HepG2 (cell line): ENCODE measurements at places on chromosomes 7 and 10. TPM values are rescaled to one million over a fixed set of nuclear protein-coding genes. Genes with fewer than 3 reads are reported as not detected.

Gene ASB10
- not detected in 2 replicates for total RNA-seq

Gene SPDYE2
- total RNA-seq, result not detected in 2 replicates

Gene EDRF1
- total RNA-seq, result 24.9 and 26.7 TPM in 2 replicates

Gene CUZD1
- total RNA-seq, result 0.29 and 0.34 TPM in 2 replicates

DNA sequence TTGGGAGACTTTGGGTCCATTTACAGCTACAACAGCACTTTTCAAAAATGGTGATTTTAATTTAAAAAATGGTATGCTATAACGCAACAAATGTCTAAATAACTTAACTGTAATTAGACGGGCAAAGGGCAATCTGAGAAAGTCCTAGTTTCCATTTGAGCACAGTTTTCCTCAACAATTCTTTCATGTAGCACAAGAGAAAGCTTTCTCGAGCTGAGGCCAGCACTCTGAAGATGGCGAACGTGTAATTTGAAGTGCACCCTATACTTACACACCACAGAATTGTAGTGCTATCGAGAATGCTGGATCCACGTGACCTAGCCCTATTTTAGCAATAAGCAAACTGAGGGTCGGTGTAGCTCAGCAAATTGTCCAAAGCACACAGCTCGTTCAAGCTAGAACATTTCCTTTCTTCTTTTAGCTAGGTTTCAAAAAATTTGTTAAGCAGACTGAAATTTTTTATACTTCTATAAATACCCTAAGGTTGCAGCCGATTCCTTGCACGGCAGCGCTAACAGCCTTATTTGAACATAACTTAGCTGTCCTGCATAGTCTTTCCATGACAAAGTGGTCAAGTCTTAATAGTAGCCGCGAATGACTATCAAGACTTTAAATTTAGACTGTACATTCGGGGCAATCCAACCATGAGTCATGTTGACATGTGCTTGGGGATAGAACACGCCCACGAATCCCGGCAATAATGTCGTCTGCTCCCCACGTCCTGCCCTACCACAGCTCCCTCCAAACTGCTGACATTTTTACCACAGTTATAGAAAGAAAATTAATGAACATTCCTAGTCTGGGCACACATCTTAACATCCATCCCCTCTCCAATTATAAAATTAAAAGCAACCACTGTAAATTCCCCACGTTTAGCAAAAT is 10.0 kb downstream of the KLF6 start:
- no peak for DNase-seq

- DNase-seq, result no peak
Observed at GRCh38 chr10:63265683-63266235, 132.6 kb downstream of the NRBF2 start.

GRCh38 chr10:81215498-81215897 is 659.5 kb upstream of the NRG3 start:
- DNase-seq, result no peak

DNA sequence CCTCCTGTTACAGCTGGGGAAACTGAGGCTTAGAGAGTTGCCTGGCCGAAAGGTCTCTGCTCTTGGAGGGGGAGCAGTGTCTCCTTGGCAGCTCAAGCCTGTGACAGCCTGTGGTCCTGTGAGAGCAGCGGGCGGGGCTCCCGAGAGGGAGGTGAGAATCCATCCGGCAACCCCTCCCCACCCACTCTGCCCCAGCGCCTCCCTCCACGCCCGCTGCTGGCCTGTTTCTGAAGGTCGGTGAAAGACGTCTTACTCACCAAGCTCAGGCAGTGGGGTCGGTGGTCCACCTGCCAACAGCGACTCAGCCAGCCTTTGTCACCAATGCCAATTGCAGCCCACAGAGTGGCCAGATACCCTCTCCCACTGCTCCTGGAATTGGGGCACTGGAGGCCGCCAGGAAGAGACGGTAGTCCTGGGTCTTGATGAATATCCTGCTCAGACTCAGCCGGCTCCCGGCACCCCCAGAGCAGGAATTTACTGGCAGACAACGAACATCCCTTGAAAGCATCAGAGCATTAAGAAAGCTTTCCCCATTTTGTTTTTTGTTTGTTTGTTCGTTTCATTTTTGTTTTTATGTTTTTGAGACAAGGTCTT is 7.4 kb upstream of the TTYH3 start:
- DNase-seq, result no peak

GRCh38 chr10:11279314-11279713 is 261.6 kb downstream of the CELF2 start:
- DNase-seq, result no peak

DNA sequence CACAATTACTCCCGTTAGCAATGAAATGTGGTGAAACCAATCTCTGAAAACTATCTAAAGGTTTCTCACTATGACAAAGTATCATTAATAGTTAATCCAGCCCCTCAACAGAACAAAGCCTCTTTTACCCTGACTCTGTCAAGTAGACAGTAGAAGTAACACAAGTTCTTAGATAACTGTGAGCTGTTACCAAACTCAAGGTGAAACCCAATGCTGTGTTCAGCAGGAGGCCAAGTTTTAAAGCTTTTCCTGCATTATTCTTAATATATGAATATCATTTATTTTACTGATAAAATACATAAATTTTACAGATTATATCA is 109.1 kb downstream of the SRPK2 start:
- peak; percentile 39 for DNase-seq

DNA sequence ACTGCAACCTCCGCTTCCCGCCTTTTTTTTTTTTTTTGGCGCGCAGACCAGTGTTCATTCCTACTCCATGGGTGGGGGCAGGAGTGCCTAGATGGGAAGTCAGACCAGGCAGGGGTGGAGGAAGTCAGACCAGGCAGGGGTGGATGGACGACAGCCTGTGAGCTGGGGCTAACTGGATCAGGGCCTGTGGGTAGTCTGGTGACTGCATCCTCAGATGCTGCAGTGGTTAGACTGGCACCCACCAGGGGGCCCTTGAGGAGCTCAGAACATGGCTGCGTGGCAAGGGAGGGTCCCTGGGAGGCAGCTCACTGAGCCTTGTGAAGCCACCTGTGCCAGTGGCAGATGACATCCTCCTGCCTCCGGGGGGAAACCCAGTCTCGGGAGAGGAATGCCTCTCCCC is 35.1 kb downstream of the RCC1L start:
- no peak for DNase-seq

- DNase-seq, result no peak
Observed at GRCh38 chr7:87106974-87107612, 45.2 kb upstream of the DMTF1 start.

DNA sequence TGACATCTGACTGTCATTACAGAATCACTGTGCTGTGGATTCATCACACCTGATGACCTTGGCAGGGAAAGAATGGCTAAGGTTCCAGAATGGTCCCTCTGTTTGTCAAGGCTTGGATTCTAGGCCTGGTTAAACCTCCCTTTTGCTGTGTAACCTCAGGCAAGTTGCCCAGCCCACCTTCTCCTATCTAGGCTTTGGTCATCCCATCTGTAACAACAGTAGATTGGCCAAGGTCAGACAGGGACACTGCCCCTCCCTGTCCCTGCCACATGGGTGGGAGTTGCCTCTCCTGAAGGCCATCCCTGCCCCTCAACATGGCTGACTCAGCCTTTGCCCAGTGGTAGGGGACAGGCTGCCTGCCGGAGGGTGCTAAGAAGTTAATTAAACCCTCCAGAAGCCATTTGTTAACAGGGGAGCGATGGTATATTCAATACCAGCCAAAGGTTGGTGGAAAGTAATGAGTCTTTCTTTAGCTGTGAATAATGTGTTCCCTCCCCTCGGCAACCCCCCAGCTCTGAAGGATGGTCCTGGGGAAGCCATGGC is 149.8 kb upstream of the PCBD1 start:
- DNase-seq, result no peak

DNA sequence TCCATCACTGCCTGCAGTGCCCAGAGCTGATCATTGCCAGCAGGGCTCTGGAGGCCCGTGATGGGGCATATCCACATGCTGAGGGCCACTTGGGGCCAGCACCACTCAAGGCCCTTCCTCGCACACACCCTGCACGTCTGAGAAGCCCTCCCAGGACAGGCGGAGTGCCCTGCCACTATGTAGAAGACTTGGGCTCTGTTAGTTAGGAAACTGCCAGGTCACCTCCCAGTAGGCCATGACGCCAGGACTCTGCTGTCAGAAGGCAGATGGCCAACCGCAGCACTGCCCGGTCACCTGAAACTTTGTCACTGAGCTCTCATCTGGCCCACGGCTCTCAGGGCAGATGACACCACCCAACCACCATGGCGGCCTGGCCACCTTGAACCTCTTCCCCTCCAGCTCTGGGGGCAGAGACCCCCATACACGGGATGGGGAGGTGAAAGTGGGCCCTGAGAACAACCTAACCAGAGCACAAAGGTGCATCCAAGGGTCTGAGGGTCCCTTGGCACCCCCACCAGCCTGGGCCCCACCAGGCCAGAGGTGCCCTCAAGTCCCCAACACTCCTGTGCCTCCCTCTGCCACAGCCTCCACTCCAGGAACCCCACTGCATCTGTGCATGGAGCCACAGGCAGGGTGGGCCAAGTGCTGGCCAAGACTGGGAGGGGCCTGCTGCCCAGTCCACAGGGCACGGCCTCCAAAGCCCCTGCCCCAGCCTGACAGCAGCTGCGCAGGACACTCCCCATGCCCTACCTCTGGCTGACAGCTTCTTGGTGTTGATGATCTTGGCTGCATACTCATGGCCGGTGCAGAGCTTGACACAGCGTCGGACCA is 41.8 kb downstream of the CAMK2B start:
- DNase-seq, result no peak

- DNase-seq, result no peak
Observed at GRCh38 chr7:114298011-114298410, 116.6 kb upstream of the FOXP2 start.

DNA sequence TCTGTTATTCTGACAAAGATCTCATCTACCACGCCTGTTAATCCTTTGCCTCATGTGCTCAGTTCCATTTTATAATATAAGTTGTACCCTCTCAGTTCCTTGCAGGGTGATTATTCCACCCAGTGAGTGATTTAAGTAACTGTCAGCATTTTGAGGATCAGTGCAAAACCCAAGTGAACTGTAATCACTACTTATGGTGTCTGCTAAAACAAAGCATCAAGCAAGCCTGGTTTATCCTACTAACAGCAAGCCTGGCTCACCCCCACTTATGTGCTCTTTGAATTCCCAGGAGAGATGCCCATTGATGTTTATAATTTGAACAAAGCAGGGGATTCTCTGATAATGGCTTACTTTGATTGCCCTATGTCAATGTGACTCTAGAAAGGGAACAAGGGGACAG is 186.8 kb upstream of the LRGUK start:
- DNase-seq, result no peak

DNA sequence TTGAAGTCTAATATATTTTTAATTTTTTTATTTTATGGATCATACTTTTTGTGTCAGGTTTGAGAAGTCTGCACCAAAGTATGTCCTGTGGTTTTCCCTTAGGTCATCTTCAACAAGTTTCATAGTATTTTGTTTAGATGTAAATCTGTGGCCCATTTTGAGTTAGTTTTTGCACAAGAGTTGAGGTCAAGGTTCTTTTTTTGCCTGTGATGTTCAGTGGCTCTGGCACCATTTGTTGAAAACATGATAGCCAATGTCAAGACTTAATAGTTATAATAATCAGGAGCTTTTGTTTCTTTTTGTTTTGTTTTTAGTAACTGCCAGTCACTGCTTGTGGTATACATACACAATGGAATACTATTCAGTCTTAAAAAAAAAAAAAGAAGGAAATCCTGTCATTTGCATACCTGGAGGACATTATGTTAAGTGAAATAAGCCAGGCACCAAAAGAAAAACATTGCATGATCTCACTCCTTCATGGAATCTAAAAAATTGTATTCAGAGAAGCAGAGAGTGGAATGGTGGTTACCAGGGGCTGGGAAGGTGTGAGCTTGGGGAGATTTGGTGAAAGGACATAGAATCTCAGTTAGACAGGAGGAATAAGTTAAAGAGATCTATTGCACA is 61.3 kb downstream of the EGFR start:
- DNase-seq, result no peak

DNA sequence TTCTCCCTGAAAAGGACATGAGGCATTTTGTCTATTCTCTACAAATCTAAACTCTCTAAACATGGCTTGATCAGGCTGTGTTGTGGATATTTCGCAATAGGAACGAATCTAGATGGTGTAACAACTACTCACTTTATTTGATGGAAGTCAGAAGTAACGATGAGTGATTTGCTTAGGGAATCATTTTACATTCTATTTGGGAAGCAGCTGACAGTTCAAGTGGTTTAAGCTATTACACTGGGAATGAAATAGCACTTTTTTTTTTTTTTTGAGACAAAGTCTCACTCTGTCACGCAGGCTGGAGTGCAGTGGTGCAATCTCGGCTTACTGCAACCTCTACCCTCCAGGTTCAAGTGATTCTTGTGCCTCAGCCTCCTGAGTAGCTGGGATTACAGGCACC is 44.1 kb downstream of the NPY start:
- no peak for DNase-seq

- no peak for DNase-seq
Observed at GRCh38 chr7:151769188-151769821, 107.6 kb downstream of the PRKAG2 start.

- no peak for DNase-seq
Observed at GRCh38 chr10:9222917-9223316, 1168.4 kb downstream of the GATA3 start.

GRCh38 chr7:2012981-2013380 is 219.8 kb downstream of the MAD1L1 start:
- no peak for DNase-seq

DNA sequence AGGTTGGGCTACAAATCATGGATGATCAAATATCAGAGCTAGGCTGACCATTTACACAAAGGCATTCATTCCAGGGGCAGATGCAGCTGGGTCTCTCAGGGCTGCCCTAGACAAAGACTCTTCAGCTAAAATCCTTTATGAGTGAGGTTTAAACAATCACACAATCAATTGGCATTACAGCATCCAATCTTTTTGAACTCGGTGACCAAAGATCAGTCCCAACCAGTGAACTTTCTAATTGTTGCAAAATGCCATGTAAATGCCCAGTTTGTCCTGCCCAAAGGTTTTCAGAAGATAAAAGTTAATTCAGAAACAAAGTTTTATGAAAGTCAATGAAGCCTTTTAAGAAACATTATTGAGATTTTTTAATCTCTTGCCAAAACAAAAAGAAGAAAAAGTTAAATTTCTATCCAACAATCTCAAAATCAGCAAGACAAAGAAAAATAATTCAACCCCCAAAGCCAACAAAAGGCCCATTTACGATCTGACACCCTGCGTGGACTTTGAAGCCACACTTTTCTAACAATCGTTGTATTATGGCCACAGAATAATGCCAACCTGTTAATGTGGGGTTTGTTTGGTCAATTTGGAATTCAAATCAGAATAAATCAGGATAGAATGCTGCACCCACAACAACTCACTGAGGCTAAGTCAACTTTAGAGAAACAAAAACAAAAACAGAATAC is 40.9 kb downstream of the GPR37 start:
- DNase-seq, result peak; percentile 50

- no peak for DNase-seq
Observed at GRCh38 chr10:46518028-46518725, 38.3 kb downstream of the GPRIN2 start.

GRCh38 chr7:36083626-36084380 is 69.3 kb upstream of the EEPD1 start:
- no peak for DNase-seq
